NAMALWA (cell line): ENCODE measurements at places on chromosomes 12 and 14.

GRCh38 chr14:75717729-75718128, 56.7 kb downstream of the TTLL5 start:
- no peak for DNase-seq

GRCh38 chr12:107330831-107331431, 237.6 kb upstream of the CRY1 start:
- no peak for DNase-seq

DNA sequence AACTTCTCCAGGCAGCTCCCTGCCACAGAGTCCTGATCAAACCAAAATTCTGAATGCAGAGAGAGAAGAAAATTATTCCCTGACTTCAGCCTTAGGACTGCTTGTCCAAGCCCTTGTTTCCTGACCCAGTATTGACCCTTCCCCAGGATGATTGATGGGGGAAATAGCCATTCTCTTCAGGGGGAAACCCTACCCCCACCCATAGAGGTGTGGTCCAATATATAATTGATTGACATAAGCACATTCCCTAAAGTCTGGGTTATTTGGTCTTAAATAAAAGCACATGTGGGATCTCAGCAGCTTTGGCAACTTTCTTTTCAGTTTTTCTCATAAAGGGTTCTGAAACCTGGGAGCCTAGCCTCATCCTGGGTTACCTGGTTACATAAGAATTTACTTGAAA, 201.2 kb upstream of the DDHD1 start:
- DNase-seq = no peak

DNA sequence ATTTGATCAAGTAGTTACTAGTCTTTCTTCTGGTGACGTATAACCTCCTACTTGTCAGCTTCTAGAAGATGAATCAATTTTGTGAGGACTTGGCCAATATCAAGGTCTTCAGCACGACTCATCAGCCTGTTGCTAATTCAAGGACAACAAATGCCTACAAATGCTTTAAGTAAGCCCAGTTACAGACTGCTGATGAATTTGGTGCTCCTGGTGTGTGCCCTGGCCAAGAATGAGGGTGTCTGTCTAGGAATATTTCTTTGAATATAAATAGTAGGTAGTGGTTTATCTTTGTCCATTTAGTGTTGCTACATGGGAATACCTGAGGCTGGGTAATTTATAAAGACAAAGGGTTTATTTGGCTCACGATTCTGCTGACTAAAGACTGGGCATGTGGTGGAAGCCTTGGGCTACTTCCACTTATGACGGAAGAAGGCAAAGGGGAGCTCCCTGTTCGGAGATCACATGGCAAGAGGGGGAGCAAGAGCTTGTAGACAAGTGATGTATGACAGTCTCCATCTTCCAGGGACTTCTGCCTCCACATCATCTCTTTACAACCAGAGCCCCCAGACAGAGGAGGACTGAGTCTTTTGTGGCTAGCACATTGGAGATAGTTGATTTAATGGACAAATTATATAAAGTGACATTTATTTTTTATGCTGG, 180.2 kb downstream of the CRADD start:
- no peak for DNase-seq

DNA sequence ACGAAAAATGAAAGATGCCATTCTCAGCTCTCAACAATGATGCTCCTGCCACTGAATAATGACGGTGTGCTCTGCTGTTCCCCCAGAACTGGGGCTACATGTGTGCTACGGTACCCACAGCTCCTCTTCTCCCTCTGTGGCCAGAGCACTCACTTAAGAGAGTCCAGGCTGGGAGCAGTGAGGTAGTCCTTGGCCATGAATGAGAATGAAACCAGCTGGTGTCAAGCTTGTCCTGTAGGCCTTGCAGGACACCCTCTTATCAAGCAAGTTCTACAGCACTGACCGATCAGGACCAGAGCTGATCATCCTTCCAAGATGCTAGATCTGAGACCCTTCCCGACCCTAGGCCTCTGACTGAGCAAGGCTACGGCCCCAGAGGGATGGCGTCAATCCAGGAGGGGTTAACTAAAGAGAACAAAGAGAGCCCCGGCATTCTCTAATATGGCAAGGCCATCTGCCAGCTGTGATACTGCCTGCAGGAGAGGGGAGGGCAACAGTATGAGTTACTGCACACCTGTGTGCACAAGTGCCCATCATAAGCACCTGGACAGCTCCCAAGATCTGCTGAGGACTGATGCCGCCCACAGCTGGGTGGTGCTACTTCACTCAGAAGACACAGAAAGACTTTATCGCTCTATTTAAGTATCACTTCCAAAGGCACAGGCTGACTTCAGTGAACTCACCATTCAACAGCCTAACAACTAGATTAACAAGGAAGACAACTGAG, 30.5 kb downstream of the APPL2 start:
- DNase-seq = no peak

GRCh38 chr14:33516898-33517436, 433.9 kb downstream of the EGLN3 start:
- DNase-seq = no peak

GRCh38 chr12:1605129-1606020, 11.0 kb upstream of the FBXL14 start:
- DNase-seq = peak; percentile 90
